Panc1 (cell line): ENCODE measurements at places on chromosomes 6 and 20. TPM values are rescaled to one million over a fixed set of nuclear protein-coding genes. Genes with fewer than 3 reads are reported as not detected.
A peak's percentile ranks its signal among the peaks of the same experiment; 100 is the strongest.

ESR1 gene
- total RNA-seq: 0.03 TPM

CCN5 gene
- total RNA-seq: 15.2 TPM

GRCh38 chr20:23636182-23636907 lies 1.4 kb downstream of the CST3 start:
- H3K27ac ChIP-seq: no peak overlapping the region
- peak overlapping the region; percentile 76 for H3K4me3 ChIP-seq
- H3K36me3 ChIP-seq: no peaks in the 10 kb centered on the region
- no peaks in the 10 kb centered on the region for H3K27me3 ChIP-seq

C20orf202 gene
- total RNA-seq: not detected

- no peaks in the 10 kb centered on the region for H3K27me3 ChIP-seq
- no peaks in the 10 kb centered on the region for H3K4me1 ChIP-seq
- H3K36me3 ChIP-seq: no peaks in the 10 kb centered on the region
- DNase-seq: no peak
- no peak overlapping the region for H3K27ac ChIP-seq
- H3K4me3 ChIP-seq: no peak overlapping the region
These were observed 293.2 kb downstream of the BTBD9 start for GRCh38 chr6:38346291-38347079.

LSM2 gene
- total RNA-seq: 89.7 TPM

DNA sequence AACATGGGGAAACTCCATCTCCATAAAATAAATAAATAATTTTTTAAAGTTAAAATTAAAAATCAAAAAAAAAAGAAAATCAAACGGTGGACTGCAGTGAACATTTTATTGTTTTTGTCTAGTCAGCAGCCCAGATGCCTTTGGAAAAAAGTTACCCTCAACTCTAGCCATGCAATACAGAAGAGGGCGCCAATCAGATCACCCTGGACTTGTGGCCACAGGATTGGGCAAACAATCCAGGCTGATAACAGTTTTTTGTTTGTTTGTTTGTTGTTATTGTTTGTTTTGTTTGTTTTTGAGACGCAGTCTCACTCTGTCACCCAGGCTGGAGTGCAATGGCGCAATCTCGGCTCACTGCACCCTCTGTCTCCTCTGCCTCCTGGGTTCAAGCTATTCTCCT lies 30.5 kb upstream of the NELFCD start:
- H3K4me1 ChIP-seq: no peaks in the 10 kb centered on the region
- no peaks in the 10 kb centered on the region for H3K36me3 ChIP-seq
- H3K27me3 ChIP-seq: no peaks in the 10 kb centered on the region
- no peak overlapping the region for H3K4me3 ChIP-seq
- no peak overlapping the region for H3K27ac ChIP-seq

- H3K4me1 ChIP-seq: no peaks in the 10 kb centered on the region
- no peaks in the 10 kb centered on the region for H3K27me3 ChIP-seq
- no peak for DNase-seq
- H3K36me3 ChIP-seq: no peaks in the 10 kb centered on the region
- no peak overlapping the region for H3K27ac ChIP-seq
- no peak overlapping the region for H3K4me3 ChIP-seq
These were observed 148.4 kb downstream of the EYA2 start for GRCh38 chr20:47043086-47043485.

GRCh38 chr6:94955156-94955555 lies 622.2 kb upstream of the MANEA start:
- no peaks in the 10 kb centered on the region for H3K27me3 ChIP-seq
- H3K36me3 ChIP-seq: no peaks in the 10 kb centered on the region
- H3K4me3 ChIP-seq: no peak overlapping the region
- no peaks in the 10 kb centered on the region for H3K4me1 ChIP-seq

CLVS2 gene
- 1.1 TPM for total RNA-seq

DNA sequence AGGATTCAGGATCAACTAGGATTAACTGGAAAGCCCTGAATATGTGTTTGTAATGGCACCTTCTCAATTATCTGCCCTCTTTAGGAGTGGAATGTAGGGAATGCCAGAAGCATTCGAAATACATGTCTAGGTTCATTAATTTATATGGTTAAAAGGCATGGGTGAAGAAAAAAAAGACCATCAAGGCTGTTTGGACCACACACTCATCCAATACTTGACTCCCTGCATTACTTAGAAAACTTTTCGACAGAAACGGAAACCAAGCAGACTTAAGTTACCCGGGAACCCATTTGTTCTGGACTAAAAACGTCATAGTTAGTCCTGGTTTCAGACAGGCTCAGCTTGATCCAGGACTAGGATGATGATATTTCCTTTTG lies 33.2 kb downstream of the SLC2A10 start:
- DNase-seq: no peak
- no peaks in the 10 kb centered on the region for H3K36me3 ChIP-seq
- no peak overlapping the region for H3K27ac ChIP-seq
- H3K4me1 ChIP-seq: no peaks in the 10 kb centered on the region
- H3K4me3 ChIP-seq: no peak overlapping the region

SLC13A3 gene
- 0.31 TPM for total RNA-seq

DNA sequence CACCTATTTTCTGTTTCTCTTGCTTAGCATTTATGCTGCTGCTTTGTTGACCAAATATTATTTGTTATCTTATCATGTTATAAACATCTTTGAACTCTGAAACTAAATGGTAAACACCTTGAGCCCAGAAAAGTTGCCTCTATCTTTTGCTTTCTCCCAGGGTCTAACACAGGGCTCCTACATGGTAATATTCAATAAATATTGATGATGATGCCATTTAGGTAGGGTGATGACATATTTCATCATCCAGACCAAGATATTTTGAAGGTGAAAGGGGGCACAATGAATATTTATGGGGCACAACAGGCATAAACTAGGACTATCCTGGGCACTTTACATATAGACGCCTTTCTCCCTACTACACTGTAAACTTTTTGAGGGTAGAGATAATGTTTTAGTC lies 11.6 kb upstream of the ENPP4 start:
- no peak for DNase-seq
- H3K36me3 ChIP-seq: no peaks in the 10 kb centered on the region
- no peaks in the 10 kb centered on the region for H3K4me1 ChIP-seq
- H3K27me3 ChIP-seq: no peaks in the 10 kb centered on the region
- no peak overlapping the region for H3K27ac ChIP-seq
- no peak overlapping the region for H3K4me3 ChIP-seq

GRCh38 chr20:47781632-47782031 lies 3.6 kb downstream of the SULF2 start:
- H3K27me3 ChIP-seq: peaks cover 8% of the 10 kb centered on the region; the same call in 1 of the 2 replicates
- H3K4me1 ChIP-seq: no peaks in the 10 kb centered on the region
- H3K36me3 ChIP-seq: no peaks in the 10 kb centered on the region
- no peak overlapping the region for H3K4me3 ChIP-seq
- no peak for DNase-seq

ZHX3 gene
- total RNA-seq: 19.8 TPM

CFAP206 gene
- total RNA-seq: 2.4 TPM

GRCh38 chr6:105489216-105489530 lies 86.3 kb upstream of the PREP start:
- peak overlapping the region; percentile 3; the same call in 1 of the 2 replicates for H3K27ac ChIP-seq
- peaks cover 20% of the 10 kb centered on the region for H3K4me1 ChIP-seq
- H3K36me3 ChIP-seq: no peaks in the 10 kb centered on the region
- no peaks in the 10 kb centered on the region for H3K27me3 ChIP-seq
- H3K4me3 ChIP-seq: no peak overlapping the region
- no peak for DNase-seq

GRCh38 chr6:151731313-151731712 lies 76.2 kb upstream of the ESR1 start:
- no peaks in the 10 kb centered on the region for H3K27me3 ChIP-seq
- DNase-seq: no peak
- H3K4me3 ChIP-seq: no peak overlapping the region
- no peak overlapping the region for H3K27ac ChIP-seq
- H3K36me3 ChIP-seq: no peaks in the 10 kb centered on the region

DNA sequence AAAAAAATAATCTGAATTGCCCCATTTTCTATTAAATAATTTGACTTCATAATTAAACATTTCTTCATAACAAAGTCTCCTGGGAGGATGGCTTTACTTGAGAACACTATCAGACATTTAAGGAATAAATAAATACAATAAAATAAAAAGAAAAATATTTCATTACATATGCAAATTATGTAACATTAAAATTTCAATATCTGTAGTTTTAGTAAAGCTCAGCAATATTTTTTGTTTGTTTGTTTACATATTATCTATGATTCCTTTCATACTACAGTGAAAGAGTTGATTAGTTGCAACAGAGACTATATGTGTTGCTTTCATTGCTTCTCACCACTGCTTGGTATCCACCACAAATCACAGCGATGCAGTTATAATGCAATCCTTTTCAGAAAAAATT lies 474.9 kb upstream of the GJE1 start:
- no peak overlapping the region for H3K27ac ChIP-seq
- DNase-seq: no peak
- H3K4me1 ChIP-seq: no peaks in the 10 kb centered on the region
- no peaks in the 10 kb centered on the region for H3K27me3 ChIP-seq

KCNK17 gene
- not detected for total RNA-seq

CFAP61 gene
- total RNA-seq: 0.28 TPM

GRCh38 chr6:518218-518617 lies 126.7 kb downstream of the IRF4 start:
- H3K4me3 ChIP-seq: no peak overlapping the region
- H3K27me3 ChIP-seq: no peaks in the 10 kb centered on the region
- no peak overlapping the region for H3K27ac ChIP-seq

C6orf47 gene
- 22.4 TPM for total RNA-seq

- no peaks in the 10 kb centered on the region for H3K4me1 ChIP-seq
- no peaks in the 10 kb centered on the region for H3K36me3 ChIP-seq
- no peak overlapping the region for H3K4me3 ChIP-seq
- no peak for DNase-seq
- H3K27ac ChIP-seq: no peak overlapping the region
These were observed 348.3 kb downstream of the BCKDHB start for GRCh38 chr6:80454661-80455365.

DNA sequence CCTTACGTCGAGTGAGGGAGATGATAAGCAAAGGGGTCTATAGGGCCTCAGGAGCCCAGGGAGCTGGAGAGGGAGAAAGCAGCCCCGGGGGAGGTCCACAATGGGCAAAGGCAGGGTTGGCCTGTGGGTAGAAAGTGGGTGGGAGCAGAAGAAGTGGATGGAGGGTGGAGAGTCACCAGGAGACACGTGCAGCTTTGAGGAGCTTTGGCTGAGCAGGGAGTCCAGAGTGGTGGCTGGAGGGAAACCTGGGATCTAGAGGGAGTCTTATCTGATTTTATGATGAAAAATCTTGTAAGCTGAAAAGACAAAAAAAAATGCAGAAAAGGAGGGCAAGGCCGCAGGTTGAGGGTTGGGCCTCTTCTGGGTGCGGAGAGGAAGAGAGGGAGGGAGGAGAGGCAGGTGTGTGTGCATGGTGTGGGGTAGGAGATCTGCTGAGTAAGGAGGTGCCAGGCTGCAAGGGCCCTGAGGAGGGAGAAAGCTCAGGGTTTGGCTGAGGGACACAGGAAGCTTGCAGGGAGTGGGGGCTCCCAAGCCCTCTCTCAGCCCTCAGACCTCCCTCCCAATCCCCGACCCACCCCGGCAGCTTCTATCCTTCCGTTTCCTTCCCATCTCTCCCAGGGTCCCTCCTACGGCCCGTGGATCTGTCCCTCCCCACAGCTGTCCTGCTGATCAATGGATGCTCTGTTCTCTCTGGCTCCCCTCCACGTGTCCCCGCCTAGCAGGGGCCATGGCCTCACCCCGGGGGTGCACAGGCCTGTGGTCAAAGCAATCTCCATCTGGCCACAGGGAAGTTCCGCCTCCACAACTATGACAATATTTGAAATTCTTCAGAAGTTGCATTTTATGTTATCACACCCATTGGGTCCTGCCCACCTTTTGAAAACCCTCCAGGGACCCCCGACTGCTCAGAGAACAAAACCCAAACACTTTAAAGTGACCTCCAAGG lies 17.1 kb upstream of the BPI start:
- H3K4me3 ChIP-seq: no peak overlapping the region
- no peak for DNase-seq
- no peaks in the 10 kb centered on the region; the same call in 1 of the 2 replicates for H3K4me1 ChIP-seq
- no peaks in the 10 kb centered on the region for H3K27me3 ChIP-seq

- DNase-seq: no peak
- no peaks in the 10 kb centered on the region for H3K4me1 ChIP-seq
- H3K4me3 ChIP-seq: no peak overlapping the region
- no peaks in the 10 kb centered on the region for H3K27me3 ChIP-seq
- no peaks in the 10 kb centered on the region for H3K36me3 ChIP-seq
- no peak overlapping the region for H3K27ac ChIP-seq
These were observed 57.4 kb upstream of the TFAP2D start for GRCh38 chr6:50655848-50656453.

PRDM13 gene
- not detected for total RNA-seq

GRCh38 chr20:37945091-37945547 lies 42.2 kb downstream of the VSTM2L start:
- peaks cover 7% of the 10 kb centered on the region for H3K4me1 ChIP-seq
- H3K4me3 ChIP-seq: no peak overlapping the region
- DNase-seq: no peak

MICB gene
- total RNA-seq: 72.1 TPM

ARMC12 gene
- total RNA-seq: 1.4 TPM

GRCh38 chr6:148835920-148836441 lies 89.2 kb downstream of the UST start:
- H3K36me3 ChIP-seq: no peaks in the 10 kb centered on the region
- H3K27ac ChIP-seq: no peak overlapping the region
- no peaks in the 10 kb centered on the region for H3K4me1 ChIP-seq
